ENCODE measurements at places on chromosomes 6 and 20.
A peak's percentile ranks its signal among the peaks of the same experiment; 100 is the strongest.

GRCh38 chr20:35660122-35660937 lies 4.4 kb downstream of the CPNE1 start:
- no peak for DNase-seq

DNA sequence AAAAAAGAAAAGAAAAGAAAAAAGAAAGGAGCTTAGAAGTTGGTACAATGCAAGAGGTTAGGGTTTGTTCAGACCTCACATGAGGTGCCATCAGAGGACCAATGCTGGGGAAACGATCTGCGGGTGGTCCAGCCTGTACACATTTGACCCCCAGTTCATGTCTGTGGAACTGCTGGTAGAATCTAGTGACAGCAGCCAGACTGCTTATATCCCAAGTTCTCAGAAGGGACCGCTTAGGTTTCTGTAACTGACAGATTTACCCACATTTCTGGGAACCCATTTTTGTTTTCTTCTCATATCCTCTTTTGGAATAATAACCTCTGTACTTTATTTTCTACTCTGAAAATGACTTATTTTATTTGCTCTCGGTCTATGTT lies 4.7 kb downstream of the PPP1R18 start:
- DNase-seq = no peak

- no peak for DNase-seq
Measured at GRCh38 chr6:157842212-157842611, 19.2 kb downstream of the SNX9 start.

- DNase-seq = no peak
Measured at GRCh38 chr6:90442366-90442765, 144.5 kb downstream of the MAP3K7 start.

GRCh38 chr20:41748051-41748450 lies 129.9 kb upstream of the CHD6 start:
- no peak for DNase-seq

- DNase-seq = no peak
Measured at GRCh38 chr6:56366141-56366852, 118.9 kb upstream of the COL21A1 start.

GRCh38 chr6:41451039-41451438 lies 95.1 kb upstream of the FOXP4 start:
- DNase-seq = no peak

- no peak for DNase-seq
Measured at GRCh38 chr6:79038061-79038460, 40.0 kb downstream of the PHIP start.

DNA sequence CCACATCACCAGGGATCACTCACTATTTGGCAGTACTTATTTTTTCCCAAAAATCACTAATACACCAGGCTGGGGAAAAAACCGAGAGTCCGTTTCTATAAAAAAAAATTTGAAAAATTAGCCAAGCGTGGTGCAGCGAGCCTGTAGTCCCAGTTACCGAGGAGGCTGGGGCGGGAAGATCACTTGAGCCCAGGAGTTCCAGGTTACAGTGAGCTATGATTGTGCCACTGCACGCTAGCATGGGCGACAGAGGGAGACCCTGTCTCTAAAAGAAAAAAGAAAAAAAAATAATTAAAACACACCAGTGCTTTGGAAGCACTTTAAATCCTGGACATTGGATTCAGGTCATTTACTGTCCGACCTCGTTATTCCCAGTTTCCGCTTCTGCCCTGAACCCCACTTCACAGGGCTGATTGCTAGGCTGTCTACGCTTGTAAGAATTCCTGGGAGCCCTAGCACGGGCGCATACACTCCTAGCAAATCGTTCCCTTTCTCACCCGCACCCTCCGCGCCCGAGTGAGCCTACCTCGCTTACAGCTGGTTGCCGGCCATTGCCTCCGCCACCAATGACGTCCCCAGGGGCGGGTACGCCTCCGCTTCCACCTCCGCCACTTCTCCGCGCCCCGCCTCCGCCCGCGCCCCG lies at the start of gene TPMT:
TSS of gene TPMT (minus strand) at position 571 of the 643 bp plus-strand sequence. CDS start 5,950 bp downstream, outside the sequence.
- DNase-seq = peak; percentile 68

All from HS-27A (cell line).